ENCODE measurements at places on chromosomes 4 and X.

DNA sequence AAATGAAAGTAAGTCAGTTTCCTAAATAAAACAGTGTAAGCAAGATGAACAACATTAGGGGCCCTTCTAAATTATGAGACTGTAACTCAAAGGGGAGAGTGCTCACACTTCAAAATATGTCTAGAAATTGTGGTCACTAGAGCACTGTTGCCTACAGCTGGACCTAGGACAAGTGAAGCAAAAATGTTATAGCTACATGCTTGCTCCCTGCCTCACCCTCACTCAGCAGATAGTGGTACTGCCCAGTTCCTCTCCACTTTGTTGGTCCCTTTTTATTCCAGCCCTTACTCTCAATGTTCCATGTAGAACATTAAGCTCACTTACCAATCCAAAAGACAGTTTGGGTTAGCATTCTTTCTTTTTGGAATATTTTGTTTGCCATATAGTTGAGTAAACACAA, 147.3 kb downstream of the GRIA3 start:
- no peak for DNase-seq

DNA sequence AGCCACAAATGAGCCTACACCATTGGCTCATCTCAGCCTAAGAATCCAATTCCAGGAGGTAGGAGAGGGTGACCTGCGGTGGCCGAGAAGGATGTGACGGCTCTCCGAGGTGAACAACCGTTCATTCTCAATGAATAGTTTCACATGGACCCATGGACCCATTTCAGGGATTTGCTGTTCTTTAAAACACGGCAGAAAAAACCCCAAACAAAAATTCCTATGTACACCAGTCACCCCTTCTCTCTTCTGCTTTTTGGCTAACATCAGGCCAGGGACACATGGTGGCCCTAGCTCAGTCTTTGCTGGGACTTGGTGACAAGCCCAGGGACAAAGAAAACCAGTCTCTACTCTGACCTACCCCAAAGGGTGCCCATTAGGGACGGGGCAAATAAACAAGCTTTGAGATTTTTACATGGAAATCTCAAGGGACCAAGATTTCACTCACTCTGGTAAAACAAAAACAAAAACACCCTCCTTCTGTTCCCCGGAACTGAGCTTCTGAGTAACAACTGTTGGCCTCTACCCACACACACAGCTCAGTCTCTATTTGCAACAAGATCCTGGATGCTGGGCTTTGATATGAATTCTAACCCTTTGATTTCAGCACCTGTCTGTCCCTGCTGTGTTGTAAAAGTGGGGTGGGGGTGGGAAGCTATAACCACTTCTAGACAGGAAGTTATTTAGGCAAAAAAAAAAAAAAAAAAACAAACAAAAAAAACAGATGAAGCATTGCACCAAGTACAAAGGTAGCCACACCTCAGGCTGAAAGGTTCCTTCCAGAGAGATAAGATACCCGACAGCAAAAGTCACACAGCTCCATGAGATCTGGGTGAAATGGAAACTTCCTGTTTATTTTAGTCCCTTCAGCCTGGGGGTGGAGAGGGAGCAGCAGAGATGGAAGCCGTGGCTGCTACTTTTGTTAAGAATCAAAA, 49.0 kb downstream of the DDX3X start:
- no peak for DNase-seq

DNA sequence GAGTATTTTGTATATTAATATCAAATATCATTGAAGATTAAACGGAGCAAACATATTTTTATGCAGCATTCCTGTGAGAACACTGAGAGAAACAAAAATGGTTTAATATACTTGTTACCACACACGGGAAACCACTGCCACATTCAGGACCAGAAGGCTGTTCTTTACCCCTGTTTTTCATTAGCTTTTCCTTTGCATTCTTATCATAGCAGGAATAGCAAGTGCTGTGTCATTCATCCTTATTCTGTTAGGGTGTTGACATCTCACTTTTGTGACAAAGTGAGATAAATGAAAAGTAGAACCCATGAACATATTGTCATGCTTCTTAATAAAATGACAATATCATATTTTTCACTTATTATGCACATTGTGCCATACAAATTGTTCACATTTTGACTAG, 212.4 kb upstream of the NDST4 start:
- no peak for DNase-seq

DNA sequence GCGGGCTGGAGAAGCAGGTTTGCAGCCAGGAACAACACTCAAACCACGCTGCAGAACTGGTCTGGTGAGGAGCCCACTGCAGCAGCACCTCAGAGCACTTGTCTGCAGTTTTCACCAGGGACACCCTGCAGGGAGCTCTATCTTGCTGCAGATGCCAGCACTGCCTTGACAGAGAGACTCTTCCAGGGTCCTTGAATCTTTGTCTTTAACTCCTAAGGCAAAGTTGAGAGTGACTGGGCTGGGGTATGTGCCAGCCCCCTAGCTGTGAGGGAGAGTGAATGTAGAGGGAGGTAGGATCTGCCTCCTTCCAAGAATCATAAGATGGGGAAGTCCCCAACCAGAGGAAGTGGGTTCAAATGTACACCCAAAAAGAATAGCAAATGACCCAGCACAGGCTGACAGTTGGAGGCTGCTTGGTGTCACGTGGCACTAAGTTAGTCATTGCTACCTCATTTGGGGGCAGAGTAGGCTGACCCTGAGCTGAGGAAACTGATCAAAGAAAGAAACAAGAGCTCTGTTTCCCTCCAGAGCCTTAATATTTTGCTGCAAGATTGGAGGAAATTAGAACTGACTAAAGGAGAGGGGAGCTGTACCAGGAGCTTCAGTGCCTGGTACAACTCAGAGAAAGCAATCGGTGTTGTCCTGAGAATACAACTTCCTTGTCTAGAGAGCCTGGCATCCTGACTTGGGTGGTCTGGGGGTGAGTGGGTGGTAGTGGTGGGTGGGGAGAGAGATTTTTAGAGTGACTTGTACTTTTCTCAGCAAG, 28.2 kb upstream of the HUWE1 start:
- DNase-seq = no peak

DNA sequence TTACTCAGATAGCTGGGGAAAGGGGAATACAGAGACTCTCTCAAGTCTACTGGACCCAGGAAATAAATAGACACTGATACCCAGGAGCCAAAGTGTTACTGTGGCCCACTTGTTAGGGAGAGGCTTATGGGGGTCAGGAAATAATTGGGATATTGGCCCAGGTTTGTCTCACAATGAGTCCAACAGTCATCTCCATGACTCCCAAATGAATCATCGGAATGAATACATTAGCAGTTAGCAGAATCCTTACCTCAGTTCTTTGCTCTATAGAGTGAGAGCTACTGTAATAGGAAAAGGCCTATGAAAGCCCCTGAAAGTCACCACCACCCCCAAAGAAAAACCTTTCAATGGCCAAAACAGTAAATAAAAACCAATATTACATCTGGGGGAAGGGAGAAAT, 42.4 kb upstream of the ARHGEF6 start:
- DNase-seq = no peak

DNA sequence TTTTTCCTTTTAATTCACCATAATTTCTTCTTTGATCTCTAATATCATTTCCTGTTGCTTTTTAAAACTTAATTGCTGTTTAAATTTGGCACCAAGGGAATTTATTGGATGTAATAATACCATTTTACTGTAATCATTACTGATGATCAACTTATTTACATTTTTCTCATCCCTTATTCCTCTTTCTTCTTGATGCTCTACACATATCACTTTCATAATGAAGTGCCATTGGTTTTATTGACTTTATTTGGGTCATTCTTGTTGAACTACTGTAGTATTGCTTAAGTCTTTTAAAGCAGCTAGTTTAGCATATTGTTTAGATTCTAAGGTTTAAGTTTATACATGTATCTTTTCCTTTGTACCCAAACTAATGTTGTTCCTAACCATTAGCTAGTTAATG, 130.7 kb downstream of the SLC4A4 start:
- no peak for DNase-seq

GRCh38 chr4:88599714-88600113, 7.4 kb downstream of the HERC3 start:
- no peak for DNase-seq

DNA sequence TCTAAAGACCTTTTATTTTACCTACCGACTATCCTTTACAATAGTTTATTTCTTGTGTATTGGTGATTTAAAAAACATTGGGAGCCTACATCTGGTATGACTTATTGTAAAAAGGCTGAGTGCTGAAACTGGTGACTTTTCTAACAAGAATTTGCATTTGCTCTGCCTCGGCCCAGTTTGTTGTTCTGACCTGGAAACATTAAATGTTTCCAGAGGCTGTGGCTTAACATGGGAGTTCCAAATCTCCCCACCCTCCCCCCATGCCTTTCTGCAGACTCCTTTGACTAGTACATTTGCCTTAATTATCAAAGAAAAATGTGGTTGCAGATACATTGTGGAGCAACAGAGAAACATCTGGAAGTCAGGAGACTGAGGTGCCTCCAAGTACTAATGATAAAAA, 39.8 kb downstream of the SPCS3 start:
- no peak for DNase-seq

DNA sequence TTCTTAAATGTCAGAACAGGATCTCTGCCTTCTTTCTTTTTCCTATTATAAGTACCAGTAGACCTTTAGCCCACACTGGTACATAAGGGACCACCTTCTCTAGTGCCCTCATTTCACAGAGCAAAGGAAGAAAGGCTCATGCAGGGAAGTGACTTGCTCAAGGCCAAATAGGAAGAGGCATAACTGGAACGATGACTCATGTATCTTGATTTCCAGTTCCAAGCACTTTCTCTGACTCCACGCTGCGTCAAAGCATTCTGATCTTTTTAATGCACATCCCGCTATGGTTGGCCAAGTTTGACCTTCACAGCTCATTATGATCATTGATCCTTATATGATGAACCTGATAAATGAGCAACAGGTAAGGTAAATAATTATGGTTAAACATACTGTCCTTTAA, 542.0 kb downstream of the GBA3 start:
- DNase-seq = no peak

DNA sequence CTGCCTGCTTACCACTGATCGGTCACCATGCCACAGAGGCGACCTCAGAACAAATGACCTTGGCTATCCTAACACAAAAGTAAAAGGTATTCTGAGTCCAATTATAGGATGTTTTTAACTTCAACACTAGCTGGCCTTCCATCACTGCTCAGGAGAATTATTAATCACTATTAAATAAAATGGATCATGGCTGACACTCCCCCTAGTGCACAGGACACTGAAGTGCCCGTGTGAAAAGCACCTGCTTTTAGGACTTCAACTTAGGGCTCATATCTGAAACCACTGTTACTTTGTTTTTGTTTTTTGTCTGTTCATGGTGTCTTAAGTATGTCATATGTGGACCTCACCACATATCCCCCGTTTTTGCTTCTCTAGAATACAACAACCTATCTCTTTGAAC, 33.9 kb downstream of the STX18 start:
- no peak for DNase-seq

DNA sequence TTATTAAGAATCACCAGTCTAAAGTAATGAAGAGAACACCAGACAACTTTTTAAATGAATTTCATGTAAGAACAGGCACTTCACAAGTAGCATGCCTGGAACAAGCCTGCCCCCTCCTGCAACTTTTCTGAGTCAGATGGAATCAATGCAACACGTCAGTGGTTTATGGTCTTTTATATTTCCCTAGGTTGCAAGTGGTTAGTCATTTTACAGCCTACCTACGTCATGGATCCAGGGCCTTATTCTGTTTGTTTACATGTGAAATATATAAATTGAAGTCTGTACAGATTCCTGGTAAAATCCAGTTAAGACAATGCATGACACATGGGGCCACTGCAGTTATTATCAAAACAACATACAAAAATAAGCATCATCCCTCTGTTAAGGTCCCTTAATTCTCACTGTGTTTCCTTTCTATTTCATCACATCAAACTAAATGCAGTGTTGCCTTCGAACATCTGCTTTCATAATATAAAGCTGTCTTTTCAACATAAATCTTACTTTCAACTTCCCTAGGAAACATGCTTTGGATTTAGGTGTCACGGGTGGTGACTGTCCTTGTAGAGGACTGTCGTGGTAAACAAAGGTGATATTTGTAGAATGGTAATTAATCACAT, 309.3 kb downstream of the FRMPD4 start:
- DNase-seq = no peak

GRCh38 chrX:12843061-12843667, 23.7 kb upstream of the TLR7 start:
- DNase-seq = no peak

GRCh38 chr4:157294575-157294974, 74.0 kb downstream of the GRIA2 start:
- DNase-seq = no peak

- no peak for DNase-seq
Observed at GRCh38 chrX:11757397-11757718, 679 bp upstream of the MSL3 start.

- no peak for DNase-seq
Observed at GRCh38 chr4:41106081-41106480, 108.3 kb downstream of the APBB2 start.

DNA sequence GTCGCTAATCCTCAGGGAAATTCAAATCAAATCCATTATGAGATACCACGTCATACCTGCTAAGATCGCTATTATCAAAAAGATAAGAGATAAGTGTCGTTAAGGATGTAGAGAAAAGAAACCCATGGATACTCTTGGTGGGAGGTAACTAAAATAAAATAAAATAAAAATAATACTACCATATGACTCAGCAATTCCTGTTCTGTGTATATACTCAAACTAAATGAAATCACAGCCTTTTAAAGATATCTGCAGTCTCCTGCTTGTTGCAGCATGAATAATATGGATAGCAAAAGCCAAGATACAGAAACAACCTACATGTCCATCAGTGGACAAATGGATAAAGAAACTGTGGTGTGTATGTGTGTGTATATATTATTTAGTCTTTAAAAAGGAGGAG, 105.8 kb upstream of the IL15 start:
- DNase-seq = no peak

GRCh38 chr4:153629776-153630175, 54.3 kb upstream of the TLR2 start:
- DNase-seq = no peak
